ENCODE measurements at places on chromosomes 1 and 21.

- no peak for DNase-seq
These were observed 13.6 kb downstream of the CSTB start for GRCh38 chr21:43762303-43763128.

DNA sequence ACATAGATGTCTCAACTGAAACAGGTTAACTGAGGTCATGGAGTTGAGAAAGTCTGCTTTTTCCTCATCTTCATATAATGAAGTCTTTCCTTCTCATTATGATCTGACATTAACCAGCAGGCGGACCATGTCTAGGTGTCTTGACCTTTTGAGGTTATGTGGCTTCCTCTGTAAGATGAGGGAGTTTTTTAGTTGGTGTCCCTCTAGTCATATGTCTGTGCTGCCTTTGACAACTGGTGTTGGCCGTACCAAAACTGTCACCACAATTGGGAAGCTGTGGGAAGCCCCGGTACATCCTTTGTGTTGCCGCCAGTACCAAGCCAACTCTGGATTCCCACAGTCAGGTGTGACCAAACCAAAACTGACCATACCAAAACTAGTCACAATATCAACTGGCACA, 105.1 kb downstream of the PBX1 start:
- DNase-seq, result peak; percentile 22

DNA sequence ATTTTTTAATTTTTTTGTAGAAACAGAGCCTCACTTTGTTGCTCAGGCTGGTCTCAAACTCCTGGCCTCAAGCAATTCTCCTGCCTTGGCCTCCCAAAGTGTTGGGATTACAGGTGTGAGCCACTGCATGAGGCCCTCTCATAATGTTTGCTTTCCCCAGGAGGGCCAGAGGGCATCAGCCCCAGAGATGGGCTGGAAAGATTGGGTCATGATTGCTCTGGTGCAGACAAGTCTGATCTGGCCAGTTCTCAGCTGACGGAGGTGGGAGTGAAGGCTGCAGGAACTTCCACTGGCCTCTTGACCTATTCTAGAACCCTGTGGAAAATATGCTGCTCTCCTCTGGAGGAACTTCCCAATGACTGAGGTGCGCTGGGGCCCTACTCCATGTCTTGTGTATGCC, 43.4 kb upstream of the RD3 start:
- DNase-seq, result no peak

GRCh38 chr1:237386362-237387143, 344.6 kb downstream of the RYR2 start:
- no peak for DNase-seq

GRCh38 chr1:23424293-23425192, at the start of gene TCEA3:
Gene TCEA3 (minus strand): TSS chr1:23424748. CDS start chr1:23424633, 115 bp downstream.
- DNase-seq, result no peak

GRCh38 chr1:54834007-54834541, 33.0 kb upstream of the TTC22 start:
- DNase-seq, result no peak

GRCh38 chr1:109756848-109757521, 6.7 kb downstream of the EPS8L3 start:
- DNase-seq, result no peak

DNA sequence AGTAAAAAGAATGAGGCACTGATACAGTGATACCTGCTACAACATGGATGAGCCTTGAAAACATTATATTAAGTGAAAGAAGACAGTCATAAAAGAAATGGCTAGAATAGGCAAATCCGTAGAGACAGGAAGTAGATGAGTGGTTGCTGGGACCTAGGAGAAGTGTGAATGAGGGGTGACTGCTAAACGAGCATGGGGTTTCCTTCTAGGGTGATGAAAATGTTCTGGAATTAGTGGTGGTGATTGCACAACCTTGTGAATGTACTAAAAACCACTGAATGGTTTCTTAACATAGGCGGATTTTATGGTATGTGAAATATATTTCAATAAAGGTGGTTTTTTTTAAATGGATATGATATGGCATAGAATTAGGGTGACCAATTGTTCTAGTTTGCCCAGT, 12.6 kb upstream of the SERINC2 start:
- DNase-seq, result no peak

DNA sequence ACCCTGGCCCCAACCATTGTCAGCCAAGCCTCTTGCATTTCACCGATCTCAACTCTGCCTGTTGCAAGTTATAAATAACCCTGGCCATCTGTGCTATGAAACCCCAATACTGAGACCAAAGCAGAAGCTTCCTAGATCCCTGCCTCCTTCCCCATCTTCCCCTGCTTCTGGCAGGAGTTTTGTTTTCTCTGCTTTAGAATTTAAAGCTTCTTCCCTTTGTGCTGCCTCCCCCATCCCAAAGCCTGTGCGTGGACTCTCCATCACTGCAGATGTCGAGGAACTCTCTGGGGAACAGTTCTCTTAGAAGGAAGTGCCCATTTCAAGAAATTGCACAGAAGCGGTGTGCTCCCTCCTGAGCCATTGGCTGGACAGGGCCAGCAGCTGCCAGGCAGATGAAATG, 17.4 kb upstream of the MYOG start:
- no peak for DNase-seq

DNA sequence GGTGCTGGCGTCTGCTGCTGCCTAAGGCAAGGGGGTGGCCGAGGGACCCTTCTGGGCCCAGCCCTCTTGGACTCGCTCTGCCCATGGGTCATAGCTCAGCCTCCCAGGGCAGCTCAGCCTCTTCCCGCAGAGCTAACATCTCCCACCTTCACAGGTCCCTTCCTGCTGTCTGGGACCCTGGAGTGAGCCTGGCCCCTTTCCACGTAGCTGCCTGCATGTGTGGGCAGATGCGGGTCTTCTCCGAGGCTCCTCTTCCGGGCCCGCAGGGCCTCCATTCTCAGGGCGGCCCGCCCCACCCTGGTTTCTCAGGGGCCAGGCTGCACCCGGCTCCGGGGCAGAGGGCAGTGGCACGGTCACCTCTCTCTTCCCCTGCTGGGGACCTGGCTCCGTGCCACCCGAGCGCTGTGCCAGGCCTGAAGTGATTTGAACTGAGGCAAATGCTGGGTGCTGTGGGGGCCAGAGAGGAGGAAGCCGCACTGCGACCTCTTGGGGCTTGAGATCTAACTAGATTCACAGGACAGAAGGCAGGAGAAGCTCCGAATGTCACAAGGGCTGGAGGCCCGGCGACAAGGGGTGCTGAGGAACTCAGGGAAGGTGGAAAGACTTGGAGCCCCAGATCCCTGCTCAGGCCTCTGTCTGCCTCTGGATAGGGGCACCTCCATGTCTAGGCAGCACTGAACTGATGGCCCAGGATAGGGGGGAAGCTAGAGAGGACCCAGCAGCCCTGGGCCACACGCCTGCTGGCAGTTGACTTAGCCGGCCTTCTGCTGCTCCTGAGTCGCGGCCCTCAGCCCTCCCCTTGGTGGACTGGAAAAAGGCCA, 40.7 kb downstream of the COQ8A start:
- DNase-seq, result no peak

GRCh38 chr1:150165622-150166612, 16.2 kb downstream of the PLEKHO1 start:
- DNase-seq, result peak; percentile 58

DNA sequence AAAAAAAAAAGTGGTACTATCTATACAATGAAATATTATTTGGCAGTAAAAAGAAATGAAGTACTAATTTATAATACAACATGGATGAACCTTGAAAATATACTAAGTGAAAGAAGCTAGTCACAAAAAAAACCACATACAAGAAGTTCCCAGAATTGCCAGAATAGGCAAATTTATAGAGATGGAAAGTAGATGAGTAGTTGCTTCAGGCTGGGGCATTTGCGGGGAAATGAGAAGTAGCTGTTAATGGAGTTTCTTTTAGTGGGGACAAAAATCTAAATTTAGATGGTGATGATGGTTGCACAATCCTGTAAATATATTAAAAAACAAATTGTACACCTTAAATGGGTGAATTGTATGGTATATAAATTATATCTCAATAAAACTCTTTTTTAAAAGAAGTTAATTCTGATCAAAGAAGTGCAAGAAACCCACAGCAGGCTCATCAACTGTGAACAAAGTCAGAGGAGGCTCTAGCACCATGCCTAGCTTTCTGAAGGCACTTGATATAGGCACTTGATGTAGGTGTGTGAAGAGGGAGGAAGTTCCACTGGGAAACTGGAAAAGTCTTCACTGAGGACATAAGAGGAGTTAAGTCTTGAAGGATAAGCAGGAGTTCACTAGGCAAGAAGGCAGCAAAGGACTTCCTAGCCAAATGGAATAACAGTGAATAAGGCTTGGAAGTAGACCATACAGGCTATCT, 52.5 kb downstream of the DMAP1 start:
- DNase-seq, result no peak

- no peak for DNase-seq
These were observed 183.6 kb downstream of the S1PR1 start for GRCh38 chr1:101420406-101420805.

- DNase-seq, result no peak
These were observed 11.1 kb downstream of the LRRC3 start for GRCh38 chr21:44466351-44466954.

GRCh38 chr21:17732306-17732705, 86.8 kb downstream of the C21orf91 start:
- no peak for DNase-seq

- no peak for DNase-seq
These were observed 2.6 kb downstream of the INPP5B start for GRCh38 chr1:37944086-37944763.

DNA sequence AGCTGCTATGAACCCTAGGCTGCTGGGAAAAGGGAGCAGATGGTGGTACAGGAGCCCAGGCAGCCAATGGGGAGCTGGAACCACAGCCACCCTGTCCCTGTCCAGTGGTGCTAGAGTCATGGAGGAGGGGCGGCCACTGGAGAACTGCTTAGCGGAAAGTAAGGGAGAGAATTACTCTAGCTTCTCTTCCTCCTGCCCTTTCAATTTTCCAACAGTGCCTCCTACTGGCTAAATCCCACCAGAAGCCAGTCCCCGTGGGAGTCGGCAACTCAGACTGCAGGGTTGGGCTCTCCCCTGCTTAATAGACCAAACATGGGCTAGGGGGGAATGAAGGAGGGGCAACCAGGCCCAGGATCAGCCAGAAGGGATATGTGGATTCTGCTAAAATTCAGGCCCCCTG, 154.5 kb downstream of the ACTL8 start:
- DNase-seq, result no peak

GRCh38 chr1:6434186-6434585, 9.6 kb downstream of the ESPN start:
- no peak for DNase-seq

- no peak for DNase-seq
These were observed 9.1 kb downstream of the C1orf226 start for GRCh38 chr1:162390396-162391185.

DNA sequence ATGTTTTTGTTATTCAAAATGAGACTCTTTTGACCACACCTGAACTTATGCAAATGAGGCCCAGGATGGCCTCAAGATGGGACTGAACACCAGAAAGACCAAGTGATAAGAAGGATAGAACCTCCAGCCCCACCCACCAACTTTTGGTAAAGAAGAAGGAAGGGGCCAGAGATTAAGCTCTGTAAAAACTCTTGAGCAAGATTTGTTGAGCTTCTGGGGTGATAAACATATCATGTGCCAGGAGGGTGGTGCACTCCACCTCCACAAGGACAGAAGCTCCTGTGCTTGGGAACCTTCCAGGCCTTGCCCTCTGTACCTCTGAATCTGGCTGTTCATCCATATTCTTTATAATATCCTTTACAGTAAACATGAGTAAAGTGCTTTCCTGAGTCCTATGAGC, 5.3 kb downstream of the RSPH1 start:
- no peak for DNase-seq

GRCh38 chr1:234371414-234371813, 1.8 kb upstream of the COA6 start:
- no peak for DNase-seq

GRCh38 chr1:33060579-33061083, 20.3 kb upstream of the AZIN2 start:
- DNase-seq, result no peak

All from GM06990 (cell line).